Body of pancreas (tissue), 4 donors: ENCODE measurements at places on chromosomes 2 and 18.

- DNase-seq, result peak; percentile 83
Measured at GRCh38 chr2:157784169-157784822, 91.8 kb downstream of the ACVR1 start.

- no peak for DNase-seq
Measured at GRCh38 chr2:222884114-222884771, 23.4 kb downstream of the ACSL3 start.

DNA sequence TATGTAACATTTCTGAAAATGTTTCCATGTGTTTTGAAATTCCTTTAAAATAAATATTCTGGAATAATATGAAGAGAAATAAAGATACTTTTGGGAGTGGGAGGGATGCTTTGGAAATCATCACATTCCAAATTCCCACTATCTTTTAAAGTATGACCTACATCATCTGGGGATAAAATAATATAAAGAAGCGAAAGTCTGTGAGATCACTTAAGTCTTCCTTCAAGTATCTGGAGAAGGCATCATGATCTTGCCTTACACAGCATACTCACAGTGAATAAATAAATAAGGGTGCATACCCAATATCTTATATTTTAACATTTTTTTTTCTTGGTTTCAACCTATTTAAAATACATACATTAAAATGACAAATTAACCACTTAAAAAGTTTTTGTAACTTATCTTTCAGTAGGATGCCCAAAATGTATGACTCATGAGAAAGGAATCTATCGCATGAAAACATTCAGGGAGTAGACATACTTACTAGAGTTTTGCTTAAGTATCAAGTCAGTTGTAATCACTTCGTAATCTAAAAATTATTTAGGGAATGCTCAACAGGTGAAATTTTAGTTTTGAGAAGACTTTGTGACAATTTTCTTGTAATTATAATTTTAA lies 248.3 kb upstream of the COL3A1 start:
- no peak for DNase-seq

- no peak for DNase-seq
Measured at GRCh38 chr2:207558079-207558491, 28.3 kb downstream of the CREB1 start.

GRCh38 chr2:135948642-135949355 lies 36.6 kb downstream of the DARS1 start:
- no peak for DNase-seq

- no peak for DNase-seq
Measured at GRCh38 chr18:3471141-3471648, 21.2 kb downstream of the TGIF1 start.

DNA sequence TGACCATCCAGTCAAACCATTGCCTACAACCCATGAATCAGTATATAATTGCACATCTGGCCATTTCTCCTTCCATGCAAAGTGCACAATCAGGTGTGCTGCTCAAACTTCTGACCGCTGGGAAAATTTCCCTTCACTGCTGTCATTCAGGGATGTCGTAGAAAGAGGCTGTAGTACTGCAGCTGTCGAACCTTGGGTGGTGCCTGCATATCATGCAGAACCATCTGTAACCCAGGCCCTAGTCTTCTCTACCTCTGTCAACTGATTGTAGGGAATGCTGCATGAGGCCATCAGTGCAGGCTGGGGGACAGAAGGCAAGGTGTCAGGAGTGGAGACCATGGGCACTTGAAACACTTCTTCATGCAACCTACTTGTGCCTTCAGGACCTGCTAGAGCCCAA lies 267.5 kb downstream of the CALCRL start:
- no peak for DNase-seq

GRCh38 chr2:215603440-215603839 lies 167.6 kb upstream of the FN1 start:
- DNase-seq, result no peak

DNA sequence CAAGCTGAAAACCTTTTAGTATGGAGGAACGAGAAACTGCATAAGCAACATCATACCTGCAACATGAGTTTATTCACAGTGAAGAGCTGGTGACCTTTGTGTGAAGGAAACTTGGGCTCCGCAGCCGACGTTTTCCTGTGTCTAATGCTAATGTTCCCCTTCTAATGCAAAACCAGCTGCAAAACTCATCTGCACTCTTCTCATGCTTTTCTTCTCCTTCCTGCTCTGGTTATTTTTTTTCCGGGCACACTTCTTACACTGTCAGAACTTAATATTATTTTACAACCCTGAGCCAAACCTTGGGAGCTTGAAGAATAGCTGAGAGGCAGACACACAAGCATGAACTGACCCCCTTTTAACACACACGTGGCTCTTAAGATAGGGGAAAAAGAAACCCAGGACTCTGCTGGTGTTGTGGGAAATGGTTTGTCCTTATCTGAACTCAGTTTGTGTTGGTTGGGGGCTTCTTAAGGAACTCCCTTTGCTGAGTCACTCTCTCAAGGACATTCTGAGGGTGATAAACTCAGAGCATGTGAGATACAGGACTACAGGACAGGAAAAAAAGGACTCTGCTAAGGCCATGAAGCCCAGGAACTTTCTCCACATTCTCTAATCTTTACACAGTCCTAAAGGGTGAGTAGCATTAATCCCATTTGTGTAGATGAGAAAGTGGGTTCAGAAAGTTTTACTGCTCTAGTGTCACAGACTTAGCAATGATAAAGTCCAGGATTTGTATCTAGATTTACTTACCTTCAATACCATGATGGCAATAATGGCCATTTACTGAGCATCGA lies 439.3 kb upstream of the TRIB2 start:
- no peak for DNase-seq

DNA sequence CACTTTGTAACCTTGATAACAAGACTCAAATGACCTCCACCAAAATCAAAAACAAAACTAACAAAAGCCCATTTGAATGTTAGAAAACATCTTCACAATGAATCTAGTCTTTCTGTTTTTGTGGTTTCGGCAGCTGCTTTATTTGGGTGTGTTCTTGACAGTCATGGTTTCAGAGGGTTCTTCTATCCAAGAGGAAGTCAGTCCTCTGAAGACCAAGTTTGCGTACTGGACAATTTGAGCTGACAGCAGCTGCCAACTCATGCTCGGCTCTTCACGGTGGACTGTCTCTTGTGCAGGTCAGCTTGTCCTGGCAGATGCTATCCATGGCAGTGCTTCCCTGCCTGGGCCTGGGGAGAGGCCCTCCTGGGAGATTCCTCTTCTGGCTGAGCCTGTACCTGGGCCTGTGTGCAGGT lies 91.0 kb downstream of the TMEM17 start:
- DNase-seq, result no peak

- DNase-seq, result peak; percentile 22
Measured at GRCh38 chr2:149329068-149329467, 1.3 kb upstream of the LYPD6 start.

- DNase-seq, result no peak
Measured at GRCh38 chr2:177942731-177943130, 129.8 kb downstream of the PDE11A start.

DNA sequence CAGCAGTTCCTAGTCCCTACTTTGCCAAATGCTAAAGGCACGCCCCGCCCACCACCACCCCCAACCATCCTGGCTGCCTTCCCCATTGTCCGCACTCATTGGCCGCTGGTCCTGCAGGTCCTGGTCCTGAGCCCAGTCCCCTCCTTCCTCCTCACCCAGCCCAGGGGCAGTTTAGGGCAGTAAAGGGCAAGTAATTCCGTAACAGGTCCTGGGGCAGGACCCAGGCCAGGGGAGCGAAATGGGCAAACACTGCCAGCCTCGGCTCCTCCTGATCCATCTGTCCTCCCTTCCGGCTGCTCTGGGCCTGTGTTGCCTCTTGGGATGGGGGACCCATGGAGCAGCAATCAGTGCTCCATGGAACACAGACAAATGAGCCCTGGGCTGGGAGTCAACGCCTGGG lies 6.1 kb downstream of the ADCY3 start:
- DNase-seq, result no peak

- DNase-seq, result peak; percentile 52
Measured at GRCh38 chr2:239223310-239224198, 177.3 kb downstream of the HDAC4 start.

DNA sequence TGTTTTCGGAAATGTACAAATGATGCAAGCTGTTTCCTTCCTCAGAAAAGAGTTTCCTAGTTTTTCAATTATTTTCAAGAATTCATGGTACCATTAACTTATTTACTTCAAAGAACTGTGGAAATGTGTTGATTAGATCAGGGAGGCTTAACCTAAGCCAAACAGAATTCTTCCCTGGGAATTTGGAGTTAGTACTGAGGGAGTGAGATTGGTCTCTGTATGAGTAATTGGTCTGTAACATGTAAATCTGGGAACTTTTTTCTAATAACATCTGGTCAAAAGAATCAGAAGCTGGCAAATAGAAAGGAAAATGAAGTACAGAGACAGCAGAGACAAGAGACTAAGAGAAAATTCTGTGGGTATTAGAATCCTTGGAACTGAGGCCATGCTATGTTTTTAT lies 145.8 kb downstream of the BABAM2 start:
- no peak for DNase-seq

- DNase-seq, result no peak
Measured at GRCh38 chr2:191618046-191618780, 59.7 kb upstream of the NABP1 start.

DNA sequence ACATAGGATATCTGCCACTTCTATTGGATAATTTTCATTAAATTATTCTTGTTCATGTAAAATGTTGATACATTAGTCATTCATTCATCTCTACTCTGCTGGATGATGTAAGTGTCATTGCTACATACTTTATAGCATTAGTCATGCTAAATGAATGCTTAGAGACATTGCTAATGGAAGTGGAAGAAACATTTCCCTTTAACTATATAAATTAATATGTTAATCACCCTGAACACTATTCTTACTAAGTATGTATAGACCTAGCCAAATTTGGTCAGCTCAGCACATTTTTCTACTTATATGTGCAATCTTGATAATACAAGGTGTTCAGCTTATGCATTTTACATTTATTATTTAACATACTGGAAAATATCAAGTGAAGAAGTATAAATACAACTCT lies 160.2 kb downstream of the DPP4 start:
- DNase-seq, result no peak

DNA sequence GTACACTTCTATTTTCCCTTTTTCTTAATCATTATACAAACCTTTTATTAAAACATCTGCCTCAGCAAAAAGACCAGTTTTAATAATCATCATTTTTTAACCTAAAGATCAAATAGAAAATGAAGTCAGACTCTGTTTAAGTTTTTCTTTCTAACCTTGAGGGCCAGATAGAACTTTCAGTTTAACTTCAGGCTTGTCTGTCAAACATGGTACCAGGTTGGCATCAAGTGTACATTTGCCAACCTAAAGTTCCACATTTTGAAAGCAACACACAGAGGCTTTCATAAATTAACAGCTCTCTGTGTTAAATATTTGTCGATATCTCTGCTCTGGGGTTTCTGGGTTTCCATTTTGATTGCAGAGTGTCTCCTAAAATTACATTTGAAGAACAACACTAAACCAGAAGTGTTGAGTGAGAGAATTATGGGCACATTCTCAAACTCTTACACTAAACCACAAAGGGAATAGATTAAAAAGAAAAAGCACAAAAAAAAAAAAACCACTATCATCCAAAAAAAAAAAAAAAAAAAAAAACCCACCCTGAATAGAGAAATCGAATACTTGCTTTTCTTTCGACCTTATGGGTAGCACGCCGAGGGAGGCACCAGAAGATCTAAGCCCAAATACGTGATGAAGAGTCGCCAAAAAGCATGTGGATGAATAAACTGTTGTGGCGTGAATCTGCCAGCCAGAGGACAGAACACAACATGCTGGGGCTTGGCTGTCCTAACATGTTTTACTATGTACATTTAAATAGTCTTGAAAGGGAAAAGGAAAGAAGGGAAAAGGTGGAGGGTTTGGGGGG lies 166.2 kb downstream of the TCF4 start:
- no peak for DNase-seq

DNA sequence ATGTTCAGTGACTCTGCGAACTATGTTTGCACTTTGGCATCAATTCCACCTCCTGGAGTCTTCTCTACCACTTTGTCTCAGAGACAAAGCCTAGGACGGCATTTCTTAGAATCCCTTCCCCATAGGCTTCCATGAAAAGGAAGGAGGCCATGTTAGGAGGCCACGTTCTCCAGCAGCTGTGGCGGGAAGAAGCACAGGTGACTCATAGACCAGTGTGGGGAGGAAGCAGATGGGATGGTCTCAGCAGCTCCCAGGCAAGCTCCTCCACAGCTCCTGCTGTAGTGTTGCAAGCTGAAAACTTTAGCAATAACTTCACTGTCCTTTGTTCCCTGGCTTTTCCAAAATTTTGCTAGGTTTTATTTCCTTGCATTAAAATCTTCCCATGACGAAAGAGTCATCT lies 781.3 kb upstream of the ID2 start:
- peak; percentile 53 for DNase-seq

GRCh38 chr2:8394569-8395359 lies 287.1 kb upstream of the ID2 start:
- no peak for DNase-seq

DNA sequence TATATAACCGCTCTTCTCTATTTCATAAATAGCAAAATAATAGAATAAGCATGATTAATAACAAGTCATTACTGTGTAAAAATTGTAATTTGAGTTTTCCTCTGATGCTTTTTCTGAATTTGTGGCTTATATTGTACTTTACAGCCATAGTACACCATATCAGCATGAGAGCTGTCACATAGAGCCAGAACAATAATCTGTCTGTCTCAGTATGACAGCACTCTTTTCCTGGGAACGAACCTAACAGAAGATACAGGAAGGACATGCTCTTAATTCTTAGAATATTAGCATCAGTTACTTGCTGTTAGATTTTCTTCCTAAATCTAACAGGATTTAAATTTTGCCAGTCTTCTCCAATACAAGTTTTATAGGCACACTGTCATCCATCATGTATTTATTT lies 21.3 kb upstream of the NRXN1 start:
- no peak for DNase-seq

- no peak for DNase-seq
Measured at GRCh38 chr2:226903179-226903578, 67.3 kb downstream of the RHBDD1 start.

- DNase-seq, result no peak
Measured at GRCh38 chr2:204199357-204199756, 262.8 kb downstream of the ICOS start.

- DNase-seq, result peak; percentile 40
Measured at GRCh38 chr2:118835746-118836410, 11.6 kb downstream of the EN1 start.

DNA sequence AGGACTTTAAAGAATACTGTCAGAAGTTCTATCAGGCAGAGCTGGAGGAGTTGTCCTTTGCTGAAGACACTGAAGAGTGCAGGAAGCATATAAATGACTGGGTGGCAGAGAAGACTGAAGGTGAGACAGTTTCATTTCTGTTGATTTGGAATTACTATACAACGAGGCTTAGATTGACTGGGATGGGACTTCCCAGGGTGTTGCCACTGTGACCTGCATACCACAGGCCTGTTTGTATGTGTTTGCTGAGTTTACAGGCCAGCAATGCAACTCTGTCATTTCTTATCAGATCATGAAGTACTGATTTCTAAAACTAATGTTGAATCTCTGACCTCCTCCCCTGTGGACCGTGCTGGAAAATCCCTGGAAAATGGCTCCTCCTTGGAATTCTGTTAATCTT lies 11.8 kb downstream of the SERPINB8 start:
- no peak for DNase-seq

DNA sequence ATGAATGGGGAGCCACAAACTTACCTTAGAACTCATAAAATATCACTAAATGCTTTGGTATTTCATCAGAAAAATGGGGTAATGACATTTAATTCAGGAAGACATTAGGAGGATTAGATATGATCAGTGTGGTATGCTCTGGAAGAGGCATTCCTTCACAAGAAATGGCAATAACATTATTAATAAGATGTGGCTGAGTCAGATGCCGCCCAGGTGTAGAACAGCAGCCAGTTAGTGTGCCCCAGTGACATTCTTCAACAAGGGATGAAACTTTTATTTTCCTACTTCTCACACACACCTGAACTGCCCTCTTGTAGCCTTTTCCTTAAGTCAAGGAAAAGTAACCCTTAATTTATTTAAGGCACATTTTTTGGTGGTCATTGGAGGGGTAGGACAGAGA lies 69.2 kb upstream of the DYNAP start:
- no peak for DNase-seq
